ENCODE measurements at places on chromosomes 11 and 22.

DNA sequence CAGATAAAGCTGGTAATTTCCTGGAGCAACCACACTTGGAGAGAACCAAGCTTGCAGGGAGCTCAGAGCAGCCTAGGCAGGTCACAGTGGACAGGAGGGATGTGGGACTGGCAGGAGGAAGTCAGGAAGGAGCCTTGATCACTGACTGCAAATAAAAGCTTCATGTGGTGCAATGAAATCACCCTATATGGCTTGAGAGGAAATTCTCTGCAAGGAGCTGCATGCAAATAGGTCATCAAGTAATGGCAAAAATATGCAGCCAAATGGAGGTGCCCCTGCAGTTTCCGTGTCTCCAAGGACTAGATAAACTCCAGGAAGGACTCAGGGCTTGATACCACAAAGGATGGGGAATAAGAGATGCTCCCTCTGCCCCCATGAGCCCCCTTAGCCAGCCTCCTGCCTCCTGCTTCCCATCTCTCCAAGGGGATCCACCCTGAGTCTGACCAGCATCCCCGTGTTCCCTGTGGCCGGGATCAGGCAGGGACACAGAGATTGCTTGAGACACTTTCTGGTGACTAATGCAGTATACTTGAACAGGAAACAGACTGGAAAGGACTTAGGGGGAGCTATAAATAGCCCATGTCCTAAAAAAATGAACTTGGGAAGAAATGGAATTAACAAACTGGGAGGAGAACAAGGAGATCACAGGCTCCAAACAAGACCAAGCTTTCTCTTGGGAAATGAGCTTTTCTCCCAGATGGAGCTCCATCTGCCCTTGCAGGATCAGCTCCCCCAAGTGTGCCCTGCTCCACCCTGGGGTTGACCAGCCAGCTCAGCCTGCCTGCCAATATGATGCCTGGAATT lies 23.9 kb upstream of the MICAL2 start:
- no peak for DNase-seq

DNA sequence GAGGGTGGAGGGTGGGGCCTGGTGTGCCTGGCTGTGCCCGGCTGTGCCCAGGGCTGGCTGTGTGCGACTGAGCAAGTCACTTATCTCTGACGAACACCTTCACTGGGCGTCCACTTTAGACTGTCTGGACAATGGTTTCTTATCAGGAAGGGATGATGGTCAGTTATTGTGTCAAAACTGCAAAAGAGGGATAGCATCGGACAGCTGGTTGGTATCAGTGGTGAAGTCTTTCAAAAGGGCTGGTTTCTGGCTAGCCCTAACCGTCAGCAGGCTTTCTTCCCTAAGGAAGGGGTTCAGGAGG lies 4.1 kb upstream of the MGAT3 start:
- no peak for DNase-seq

DNA sequence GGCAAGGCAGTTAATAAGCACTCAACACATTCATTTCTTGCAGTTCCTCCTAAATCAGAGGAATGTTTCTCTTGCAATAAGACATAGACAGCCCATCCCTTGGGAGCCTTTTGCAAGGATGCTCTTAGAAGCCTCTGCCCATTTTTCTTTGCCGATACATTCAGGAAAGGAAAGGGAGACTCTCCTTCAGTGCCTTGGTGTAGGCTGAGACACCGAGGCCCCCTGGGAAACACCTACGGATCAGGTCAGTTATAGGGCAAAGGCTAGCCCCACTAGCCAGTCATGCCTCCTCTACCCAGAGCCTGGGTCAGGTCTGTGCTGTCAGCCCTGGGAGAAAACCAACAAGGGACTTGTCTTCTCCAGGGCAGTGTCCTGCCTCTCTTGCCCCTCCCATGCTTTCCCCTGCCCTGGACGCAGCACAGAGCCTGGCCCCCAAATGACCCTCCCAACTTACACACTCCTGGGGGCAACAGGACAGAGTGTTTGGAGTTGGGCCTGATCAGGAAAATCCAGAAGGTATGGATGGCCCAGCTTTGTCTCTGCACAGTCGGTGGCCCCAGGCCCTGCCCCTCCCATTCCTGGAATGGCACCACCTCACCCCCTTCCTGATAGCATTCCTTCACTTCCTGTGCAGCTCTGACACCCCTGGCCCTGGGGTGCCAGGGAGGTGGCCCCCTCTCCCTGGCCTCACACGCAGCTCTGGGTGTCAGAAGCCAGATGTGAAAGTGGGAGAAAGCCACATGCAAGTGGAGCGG lies 18.3 kb downstream of the ANKK1 start:
- DNase-seq = no peak

DNA sequence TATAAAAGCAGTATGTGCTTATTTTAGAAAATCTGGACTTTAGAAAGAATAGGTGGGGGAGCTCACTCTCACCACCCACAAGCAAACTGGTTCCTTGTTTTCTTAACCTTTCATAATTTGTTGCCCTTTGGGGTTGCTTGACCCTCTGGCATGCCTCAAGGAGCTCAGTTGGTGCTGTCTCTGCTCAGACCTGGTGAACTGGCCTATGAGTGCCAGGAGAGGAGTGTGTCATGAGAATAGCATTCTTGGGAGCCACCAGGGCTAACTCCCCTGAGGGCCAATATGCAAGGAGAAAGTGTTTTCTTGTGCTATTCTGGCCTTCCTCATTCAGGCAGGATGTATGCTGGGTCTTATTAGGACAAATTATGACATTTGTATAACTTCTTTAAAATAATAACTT lies 21.0 kb upstream of the AMOTL1 start:
- DNase-seq = no peak

- DNase-seq = peak; percentile 36
Observed at GRCh38 chr11:16605389-16605893, 133.0 kb upstream of the C11orf58 start.

DNA sequence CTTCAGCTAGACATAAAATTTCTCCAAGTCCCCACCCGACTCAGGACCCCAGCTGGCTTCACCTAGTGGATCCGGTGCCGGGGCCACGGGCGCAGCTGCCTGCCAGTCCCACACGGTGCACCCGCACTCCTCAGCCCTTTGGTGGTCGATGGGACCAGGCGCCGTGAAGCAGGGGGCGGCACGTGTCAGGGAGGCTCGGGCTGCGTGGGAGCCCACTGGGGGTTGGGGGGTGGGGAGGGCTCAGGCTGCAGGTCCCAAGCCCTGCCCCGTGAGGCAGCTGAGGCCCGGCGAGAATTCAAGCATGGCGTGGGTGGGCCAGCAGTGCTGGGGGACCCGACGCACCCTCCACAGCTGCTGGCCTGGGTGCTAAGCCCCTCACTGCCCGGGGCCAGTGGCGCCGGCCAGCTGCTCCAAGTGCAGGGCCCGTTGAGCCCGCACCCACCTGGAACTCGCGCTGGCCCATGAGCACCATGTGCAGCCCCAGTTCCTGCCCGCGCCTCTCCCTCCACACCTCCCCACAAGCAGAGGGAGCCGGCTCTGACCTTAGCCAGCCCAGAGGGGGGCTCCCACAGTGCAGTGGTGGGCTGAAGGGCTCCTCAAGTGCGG lies 747.0 kb downstream of the FAM181B start:
- DNase-seq = no peak

DNA sequence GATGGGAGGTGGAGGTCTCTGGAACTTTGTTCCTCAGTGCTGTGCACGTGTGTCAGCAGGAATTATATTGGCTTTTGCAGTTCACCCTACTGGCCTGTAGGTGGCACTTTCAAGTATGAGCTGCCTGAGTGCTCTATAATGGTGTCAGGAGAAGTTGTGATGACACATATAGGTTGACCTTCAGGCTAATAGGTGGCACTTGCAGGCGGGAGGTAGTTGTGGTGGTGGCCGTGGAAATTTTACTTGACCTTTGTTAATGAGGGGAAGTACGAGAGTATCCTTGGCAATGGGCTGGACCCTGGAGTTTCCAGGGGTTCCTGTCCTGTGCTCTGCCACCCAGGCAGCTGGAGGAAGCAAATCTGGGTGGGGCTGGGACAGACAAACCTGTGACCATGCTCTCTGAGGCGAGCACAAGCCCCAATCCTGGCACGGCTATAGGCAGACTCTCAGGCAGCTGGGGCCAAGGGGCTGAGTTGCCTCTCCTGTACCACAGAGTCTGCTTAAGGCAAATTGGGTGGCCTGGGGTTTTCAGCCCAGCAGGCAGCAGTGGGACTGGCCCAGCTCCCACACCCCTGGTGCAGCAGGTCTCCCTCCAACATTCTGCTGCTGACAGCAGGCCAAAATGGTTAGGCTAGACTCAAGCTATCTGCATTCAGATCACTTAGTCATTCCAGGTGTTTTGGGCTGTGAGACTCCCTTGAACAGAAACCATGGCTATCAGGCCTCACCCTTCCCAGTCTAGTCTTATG lies 147.5 kb upstream of the CTSC start:
- DNase-seq = peak; percentile 45

DNA sequence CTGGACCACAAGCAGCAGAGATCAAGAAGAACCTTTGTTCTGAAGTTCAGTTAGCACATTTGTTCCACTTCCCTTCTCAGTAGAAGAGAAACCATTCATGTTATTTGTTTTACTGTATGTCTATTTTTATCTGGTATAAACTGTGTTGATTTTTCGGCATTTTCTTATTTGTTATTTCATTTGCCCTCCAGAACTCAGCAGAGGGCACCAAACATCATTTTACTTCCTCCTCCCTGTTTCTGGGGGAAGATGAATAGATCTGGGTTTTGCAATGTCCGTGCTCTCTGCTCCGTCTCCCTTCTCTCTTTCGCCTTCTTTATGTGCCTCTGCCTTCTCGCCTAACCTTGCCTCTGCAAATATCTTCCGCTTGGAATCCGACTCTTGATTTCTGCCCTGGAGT lies 366.9 kb downstream of the NTM start:
- no peak for DNase-seq

DNA sequence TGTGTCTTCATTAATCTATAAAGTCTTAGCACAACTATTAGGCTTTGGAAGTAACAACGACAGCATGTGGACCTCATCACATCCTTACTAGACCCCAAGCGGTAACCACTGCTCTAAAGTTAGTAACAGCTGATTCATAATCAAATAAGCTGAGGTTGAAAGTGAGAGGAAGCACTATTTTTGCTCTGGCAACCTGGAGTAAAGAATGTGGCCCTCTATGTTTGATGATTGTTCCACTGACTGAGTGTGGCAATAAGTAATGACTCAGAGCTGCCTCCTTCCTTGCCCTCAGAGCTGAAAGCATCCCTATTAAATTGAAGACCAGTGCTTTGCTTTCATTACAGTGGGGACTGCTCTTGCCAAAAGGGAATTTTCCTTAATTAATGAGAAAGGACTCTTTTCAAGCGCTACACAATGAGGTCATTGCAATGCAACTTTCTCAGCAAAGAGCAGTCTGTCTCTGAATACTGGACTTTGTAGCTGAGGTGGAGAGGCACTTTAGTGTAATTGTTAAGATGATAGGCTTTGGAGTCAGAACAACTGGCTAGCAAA lies 906.1 kb upstream of the RAG2 start:
- DNase-seq = peak; percentile 30

- peak; percentile 11 for DNase-seq
Observed at GRCh38 chr11:68125164-68125563, 4.0 kb upstream of the CHKA start.
